ENCODE measurements at places on chromosomes 13 and 19. TPM values are rescaled to one million over a fixed set of nuclear protein-coding genes. Genes with fewer than 3 reads are reported as not detected.

Gene C1QTNF9B
- total RNA-seq = not detected

DNA sequence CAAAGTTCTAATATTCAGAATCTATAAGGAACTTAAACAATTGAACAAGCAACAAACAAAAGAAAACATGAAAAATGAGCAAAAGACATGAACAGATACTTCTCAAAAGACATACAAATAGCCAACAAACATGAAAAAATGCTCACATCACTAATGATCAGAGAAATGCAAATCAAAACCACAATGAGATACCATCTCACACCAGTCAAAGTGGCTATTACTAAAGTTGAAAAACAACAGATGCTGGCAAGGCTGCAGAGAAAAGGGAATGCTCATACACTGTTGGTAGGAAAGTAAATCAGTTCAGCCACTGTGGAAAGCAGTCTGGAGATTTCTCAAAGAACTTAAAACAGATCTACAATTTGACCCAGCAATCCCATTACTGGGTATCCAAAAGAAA lies 74.3 kb downstream of the CRYL1 start:
- DNase-seq = no peak

GRCh38 chr19:56133858-56134653 lies 7.0 kb upstream of the ZNF444 start:
- no peak for DNase-seq

DNA sequence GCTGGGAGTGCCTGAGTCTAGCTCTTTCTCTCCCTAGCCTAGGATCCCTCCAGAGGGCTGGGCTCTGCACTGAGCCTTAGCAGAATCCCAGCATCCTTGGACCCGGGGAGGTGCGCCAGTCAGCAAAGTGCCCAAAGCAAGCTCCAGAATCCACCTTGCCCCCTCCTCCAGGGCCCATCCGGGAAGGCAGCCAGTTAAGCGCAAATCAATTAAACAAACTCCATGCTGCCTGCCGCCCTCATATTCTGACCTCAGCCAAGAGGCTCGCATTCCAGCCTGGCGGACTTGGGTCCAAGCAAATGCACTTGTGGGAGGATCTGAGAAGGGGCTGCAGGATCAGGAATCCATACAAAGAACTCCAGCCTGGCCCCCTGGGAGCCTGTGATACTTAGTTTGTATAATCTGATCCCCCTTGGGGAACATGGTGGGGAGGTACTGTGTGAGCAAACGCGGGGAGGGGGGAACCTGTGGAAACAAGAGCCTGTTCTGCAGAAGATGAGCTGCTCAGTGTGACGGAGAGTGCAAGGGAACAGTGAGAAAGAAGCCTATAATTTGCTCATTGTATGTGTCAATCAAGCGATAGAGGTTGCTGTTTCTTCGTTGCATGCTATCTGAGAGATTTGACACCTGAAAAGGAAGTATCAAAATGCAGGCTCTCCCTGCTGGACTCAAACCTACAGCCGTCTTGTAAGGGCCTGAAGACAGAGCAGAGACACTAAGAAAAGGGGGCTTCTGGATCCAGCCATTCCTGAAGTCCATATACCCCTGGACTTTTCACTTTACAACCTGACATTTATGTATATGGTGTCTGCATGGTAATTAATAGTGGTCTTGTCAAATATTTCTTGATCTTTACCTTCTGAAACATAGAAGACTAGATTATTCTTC lies 29.4 kb downstream of the ZNRF4 start:
- no peak for DNase-seq

Gene ZNF560
- not detected for total RNA-seq

- no peak for DNase-seq
These were observed 8.2 kb downstream of the ZNF429 start for GRCh38 chr19:21513651-21514050.

DNA sequence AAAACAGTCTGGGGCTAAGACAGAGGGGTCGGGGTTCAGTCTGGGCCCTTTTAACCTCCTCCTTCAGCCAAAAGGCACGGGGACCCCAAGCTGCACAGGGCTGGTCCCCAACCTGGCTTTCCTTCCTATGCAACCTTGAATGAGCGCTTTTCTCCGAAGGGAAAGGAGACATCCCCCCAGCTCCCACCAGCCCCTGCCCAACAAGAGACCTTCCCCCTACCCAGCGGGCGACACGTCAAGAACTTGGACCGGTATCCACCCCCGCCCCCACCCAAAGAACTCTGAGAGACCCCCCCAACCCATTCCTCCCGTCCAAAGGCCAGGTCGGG lies 35.0 kb upstream of the NANOS3 start:
- DNase-seq = peak; percentile 75

- no peak for DNase-seq
These were observed 104.2 kb upstream of the IPO5 start for GRCh38 chr13:97849305-97849704.

DNA sequence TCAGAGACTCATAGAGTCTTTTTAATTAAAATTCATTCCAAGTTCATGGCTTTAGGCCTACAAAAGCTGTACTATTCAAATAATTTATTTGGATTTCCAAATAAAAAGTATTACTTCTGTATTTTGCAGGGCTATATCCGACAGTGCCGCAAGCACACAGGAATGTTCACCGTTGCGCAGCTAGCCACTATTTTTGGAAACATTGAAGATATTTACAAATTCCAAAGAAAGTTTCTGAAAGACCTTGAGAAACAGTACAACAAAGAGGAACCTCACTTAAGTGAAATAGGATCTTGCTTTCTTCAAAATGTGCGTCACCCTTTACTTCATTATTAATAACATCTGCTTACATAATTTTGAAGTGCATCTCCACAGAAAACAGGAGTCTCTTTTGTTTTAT lies 20.5 kb upstream of the C1QTNF9 start:
- DNase-seq = no peak

Gene TMEM205
- 131 TPM for total RNA-seq

GRCh38 chr19:49844138-49845095 lies 6.5 kb upstream of the PTOV1 start:
- DNase-seq = no peak
